Activated CD8-positive, alpha-beta T cell treated with anti-CD3 and anti-CD28 coated beads for 36 hours (primary cell): ENCODE measurements at places on chromosomes 3 and 15.
A peak's percentile ranks its signal among the peaks of the same experiment; 100 is the strongest.

DNA sequence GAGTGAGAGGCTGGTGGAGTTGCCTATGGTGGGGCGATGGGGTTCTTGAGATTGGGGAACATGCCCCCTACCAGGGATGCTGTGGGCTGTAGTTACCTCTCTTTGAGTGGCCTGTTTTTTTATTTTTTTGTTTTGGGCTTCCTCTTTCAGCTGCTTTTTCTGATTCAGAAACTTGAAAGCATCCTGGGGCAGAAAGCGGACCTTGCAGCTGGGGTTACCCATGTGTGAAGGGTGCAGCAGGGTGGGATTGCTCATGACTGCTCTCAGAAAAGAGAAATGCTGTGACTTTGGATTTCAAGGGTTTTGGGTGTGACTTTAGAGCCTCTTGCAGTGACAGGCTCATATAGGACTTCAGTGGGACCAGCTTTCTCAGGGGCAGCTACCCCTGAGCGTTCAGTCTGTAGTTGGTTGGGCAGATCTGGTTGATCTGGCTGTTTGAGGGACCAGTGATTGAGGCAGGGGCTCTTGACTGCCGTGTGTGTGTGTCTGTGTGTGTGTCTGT is 1.8 kb downstream of the LIMD1 start:
- DNase-seq, result peak; percentile 42

- DNase-seq, result peak; percentile 97
Measured at GRCh38 chr3:141011232-141011996, 39.7 kb upstream of the SPSB4 start.

GRCh38 chr15:33757516-33758232 is 210.6 kb upstream of the CHRM5 start:
- no peak for DNase-seq

GRCh38 chr3:42730294-42730693 is 27.7 kb upstream of the HHATL start:
- no peak for DNase-seq

GRCh38 chr3:76026379-76026778 is 241.0 kb upstream of the ZNF717 start:
- DNase-seq, result no peak

- no peak for DNase-seq
Measured at GRCh38 chr3:126034481-126035361, 49.2 kb downstream of the SLC41A3 start.

DNA sequence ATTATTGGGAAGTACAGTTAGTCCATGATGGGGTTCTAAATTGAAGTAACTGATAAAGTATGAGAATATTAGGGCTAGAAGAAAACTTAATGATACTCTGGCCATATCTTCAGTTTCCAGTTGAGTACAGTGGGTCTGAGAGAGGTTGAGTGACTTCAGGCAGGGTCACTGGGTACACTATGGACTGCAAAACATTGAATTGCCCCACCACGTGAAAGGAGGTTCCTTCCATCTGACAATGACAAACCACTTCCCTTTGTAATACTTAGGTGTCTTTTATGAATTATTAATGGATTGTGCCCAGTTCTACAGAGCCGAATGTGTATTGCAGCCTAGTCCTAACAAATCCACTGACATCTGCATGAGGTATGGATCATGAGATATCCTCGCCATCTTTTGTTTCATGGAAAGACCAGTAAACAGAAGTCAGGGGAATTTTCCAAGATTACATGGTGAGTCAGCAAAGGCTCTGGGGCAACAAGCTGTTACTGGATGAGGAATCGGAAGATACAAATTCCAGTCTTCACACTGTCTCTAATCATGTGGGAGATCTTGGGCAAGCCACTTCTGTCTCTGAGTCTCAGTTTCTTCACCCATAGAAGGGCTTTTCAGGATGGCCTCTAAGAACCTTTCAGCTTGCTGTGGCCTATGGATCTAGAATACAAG is 66.5 kb upstream of the BCL6 start:
- no peak for DNase-seq

DNA sequence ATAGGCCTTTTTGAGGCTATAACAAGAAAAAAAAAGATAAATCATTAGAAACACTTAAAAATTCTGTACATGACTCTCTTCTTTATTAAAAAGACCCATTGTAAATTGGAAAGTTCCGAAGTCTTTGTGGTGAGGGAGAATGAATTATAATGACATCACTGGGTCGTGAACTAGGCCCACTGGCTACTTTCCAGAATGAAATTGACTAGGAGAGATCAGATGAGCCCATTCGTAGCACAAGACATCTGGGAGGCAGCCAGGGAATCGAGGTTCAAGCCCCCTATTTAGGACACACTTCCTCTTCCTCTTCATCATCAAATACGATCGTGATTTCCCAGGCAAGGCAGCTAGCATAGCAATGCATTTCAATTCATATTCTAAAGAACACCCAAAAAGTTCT is 889.8 kb upstream of the NR2F2 start:
- DNase-seq, result no peak

- no peak for DNase-seq
Measured at GRCh38 chr3:185558395-185558794, 6.0 kb upstream of the LIPH start.

DNA sequence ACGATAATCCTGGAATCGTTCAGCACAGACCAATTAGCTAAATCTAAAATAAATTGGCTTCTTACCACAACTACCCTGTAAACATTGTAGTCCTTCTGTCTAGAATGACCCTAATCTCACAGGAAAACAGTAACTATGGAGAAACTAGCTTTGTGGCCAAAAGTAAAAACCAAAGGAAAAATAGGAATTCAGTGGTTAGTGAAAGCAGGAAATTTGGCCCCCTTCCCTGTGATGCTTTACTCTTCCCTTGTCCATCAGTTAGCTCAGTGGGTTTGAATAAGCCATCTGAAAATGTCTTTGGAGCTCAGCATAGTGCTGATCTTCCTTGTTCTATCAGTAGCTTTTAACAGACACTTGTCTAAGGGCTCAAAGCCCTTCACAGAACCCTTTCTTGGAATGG is 1.6 kb downstream of the NMD3 start:
- no peak for DNase-seq

GRCh38 chr15:101641894-101642293 is 10.3 kb downstream of the TM2D3 start:
- DNase-seq, result no peak

DNA sequence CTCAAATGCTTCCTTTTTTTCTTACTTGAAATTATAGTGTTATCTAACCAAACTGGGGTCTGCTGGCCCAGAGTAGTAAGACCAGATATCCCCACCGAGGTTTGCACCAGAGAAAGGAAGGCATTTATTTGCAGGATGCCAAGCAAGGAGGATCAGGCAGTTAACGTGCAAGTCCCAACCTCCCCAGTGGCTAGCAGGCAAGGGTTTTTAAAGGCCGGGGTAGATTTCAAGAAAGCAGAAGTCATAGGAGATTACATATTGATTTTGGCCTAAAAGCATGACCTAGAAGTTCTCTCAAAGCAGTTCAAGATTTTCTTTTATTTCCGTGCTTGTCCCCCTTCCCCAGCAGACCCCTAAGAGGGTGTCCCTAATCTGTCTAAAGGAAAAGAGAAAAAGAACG is 32.8 kb upstream of the STRIT1 start:
- DNase-seq, result no peak

DNA sequence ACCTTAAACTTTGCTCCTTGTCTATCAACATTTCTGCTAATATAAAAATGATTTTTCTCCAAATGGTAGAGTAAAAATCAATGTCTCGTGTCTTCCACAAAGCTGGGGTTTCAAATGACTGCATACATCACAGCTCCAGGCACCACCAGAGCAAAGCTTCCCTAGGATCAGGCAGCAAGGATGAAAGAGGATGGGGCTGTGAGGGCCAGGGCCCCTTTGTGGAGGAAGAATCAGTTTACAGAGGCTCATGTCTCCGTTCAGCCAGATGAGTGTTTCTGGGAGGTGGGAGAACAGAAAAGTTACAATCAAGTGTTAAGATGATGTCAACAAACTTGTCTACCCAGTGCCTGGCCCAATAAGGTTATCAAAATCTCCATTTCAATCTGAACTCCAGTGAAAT is 105.5 kb downstream of the BDH1 start:
- no peak for DNase-seq

- DNase-seq, result no peak
Measured at GRCh38 chr3:14485981-14486380, 54.2 kb downstream of the GRIP2 start.

- DNase-seq, result no peak
Measured at GRCh38 chr3:164095949-164096348, 982.3 kb downstream of the SI start.

- DNase-seq, result peak; percentile 58
Measured at GRCh38 chr3:27659279-27660021, 62.7 kb downstream of the EOMES start.

- DNase-seq, result no peak
Measured at GRCh38 chr3:160150525-160150924, 74.7 kb upstream of the C3orf80 start.

DNA sequence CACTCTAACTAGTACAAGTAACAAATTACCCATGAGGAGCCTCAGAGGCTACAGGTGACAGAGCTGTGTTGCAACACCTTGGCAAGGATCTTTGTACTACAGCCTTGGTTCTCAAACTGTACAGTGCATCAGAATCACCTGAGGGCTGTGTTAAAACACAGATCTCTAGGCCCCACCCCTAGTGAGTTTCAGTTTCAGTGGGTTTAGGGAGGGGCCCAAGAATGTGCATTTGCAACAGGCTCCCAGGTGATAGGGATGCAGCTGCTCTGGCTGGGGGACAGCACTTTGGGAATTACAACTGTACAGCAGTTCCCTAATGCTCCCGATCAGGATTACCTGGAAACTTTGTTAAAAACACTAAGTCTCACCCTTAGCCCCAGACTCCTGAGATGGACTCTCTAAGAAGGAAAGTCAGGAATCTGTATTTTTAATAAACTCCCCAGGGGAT is 66.1 kb upstream of the NR2F2 start:
- no peak for DNase-seq

DNA sequence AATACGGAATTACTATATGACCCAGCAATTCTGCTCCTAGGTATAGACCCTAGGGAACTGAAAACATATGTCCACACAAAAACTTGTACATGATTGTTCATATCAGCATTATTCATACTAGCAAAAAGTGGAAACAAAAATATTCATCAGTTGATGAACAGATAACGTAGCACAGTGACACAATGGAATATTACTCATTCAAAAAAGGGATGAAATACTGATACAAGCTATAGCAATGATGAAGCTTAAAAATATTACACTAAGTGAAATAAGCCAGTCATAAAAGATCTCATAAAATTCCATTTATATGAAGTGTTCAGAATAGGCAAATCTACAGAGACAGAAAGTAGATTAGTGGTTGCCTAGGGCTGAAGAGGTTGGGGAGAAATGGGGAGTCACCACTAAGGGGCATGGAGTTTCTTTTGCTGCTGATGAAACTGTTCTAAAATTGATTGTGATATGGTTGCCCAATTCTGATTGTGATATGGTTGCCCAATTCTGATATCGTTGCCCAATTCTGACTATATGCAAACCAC is 10.5 kb downstream of the C15orf61 start:
- no peak for DNase-seq

GRCh38 chr3:60979461-60980341 is 271.6 kb downstream of the FHIT start:
- no peak for DNase-seq

GRCh38 chr3:127560051-127560787 is 30.3 kb downstream of the TPRA1 start:
- peak; percentile 26 for DNase-seq

DNA sequence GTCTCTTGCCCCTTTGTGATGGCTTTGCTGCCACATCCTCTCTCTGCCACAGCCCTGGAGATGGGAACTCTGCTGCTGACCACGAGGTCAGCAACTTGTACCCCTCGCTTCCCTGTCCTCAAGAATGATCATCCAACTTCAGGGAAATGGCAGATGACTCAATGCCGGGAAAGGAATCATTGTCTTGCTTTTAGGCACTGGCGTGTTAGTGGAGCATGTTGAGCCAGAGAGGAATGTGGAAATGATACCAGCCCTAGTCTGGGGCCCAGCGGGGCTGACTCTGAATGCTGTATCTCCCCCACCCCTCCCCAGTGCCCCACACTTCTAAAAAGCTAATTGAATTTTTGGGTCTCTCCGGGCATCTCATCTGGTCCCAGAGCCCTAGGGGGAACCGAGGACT is 184.9 kb upstream of the BHLHE40 start:
- DNase-seq, result no peak

GRCh38 chr3:86562090-86562489 is 428.9 kb downstream of the VGLL3 start:
- DNase-seq, result no peak

- no peak for DNase-seq
Measured at GRCh38 chr3:100697172-100697571, 12.1 kb upstream of the TFG start.

GRCh38 chr3:195596765-195597171 is 13.0 kb upstream of the APOD start:
- DNase-seq, result no peak

DNA sequence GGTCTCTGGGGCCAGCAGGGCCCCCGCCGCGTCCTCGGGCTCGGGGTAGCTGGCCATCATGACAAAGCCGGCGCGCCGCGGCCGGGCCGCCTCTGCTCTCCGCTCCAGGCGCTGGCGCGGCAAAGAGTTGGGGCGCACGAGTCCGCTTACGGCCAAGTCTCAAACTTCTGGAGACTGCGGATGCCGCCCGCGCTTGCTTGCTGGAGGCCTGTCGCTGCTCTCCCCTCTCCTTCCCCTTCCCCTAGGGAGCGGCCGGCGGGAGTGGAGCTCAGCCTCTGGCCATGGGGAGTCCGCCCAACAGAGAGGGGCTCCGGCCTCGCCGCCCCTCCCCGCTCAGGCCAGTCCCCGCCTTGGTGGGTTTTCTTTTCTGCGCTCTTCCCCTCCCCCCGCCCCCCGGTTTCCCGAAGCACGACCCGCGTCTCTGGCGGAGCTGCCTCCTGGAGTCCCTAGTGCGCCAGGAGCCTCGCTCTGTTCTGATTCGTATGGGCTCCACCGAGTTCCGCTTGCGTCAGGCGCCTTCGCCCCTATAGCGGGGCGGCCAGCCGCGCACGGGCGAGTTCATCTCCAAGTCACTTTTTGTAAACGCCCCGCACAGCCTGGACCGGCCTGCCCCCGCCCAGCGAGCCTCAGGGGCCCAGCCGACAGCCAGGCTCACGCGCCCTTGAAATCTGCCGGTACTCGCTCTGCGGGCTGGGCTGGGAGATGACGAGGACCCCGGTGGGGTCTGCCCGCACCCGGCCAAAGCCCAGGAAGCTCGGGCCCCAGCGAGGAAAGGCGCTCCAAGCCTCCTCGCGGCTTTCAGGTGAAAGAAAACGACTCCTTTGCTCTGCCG is at the start of the genes FOXL2 and FOXL2NB:
TSS of gene FOXL2 (minus strand) at position 475 of the 832 bp plus-strand sequence. CDS start at position 60, 415 bp downstream.
TSS of gene FOXL2NB (plus strand) at position 555 of the 832 bp plus-strand sequence. CDS start at position 703, 148 bp downstream.
- DNase-seq, result peak; percentile 44

DNA sequence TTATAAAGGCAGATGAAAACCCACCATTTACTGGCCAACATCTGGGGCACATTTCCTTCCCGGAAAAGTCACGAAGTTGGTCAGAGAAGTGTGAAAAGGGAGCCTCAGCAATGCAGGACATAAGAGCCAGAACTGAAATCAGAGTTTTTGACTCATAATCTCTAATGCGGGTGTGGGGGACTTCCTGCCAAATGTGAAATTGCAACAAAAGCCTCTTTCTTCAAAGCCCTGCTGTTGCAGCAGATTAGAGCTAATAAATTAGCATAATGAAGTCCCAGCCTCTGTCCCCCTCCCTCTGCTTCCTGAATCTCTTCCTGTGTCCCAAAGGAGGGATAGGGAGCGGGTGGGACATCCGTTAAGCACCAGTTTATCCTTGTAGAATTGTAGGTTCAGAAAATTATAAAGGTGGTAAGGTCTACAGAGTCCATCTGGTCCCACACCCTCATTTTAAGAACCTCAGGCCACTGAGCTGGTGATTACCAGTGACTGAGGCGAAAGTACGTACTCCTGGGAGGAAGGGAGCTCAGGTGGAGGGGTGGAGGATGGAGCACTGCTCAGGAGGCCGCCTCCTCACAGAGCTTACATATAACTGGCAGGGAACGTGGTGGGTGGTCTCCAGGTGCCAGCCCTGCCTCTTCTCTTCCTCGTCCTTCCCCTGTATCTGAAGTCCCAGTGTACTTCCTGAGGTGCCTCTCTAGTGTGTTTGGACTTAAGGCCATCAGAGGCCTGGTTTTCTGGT is 35.0 kb downstream of the ST6GAL1 start:
- DNase-seq, result peak; percentile 11
